ENCODE measurements at places on chromosomes 1 and 21.

DNA sequence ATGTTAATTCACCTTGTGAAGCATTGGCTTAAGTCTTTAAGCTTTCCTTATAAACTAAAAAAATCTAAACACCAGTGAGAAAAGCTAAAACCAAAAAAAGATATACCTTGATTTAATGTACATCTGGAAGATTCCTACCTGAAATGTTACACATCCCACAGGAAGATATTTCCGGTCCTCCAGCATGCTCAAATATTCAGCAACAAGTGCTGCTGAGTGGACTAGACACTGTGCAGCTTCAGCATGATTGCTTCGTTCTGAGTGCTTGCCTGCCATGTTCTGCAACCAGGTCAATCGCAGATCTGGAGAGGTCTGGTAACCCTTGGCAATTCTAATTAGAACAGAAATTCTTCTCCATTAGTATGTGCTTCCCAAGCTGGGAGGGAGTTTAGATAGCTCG, 57.3 kb downstream of the USP1 start:
- DNase-seq, result no peak

DNA sequence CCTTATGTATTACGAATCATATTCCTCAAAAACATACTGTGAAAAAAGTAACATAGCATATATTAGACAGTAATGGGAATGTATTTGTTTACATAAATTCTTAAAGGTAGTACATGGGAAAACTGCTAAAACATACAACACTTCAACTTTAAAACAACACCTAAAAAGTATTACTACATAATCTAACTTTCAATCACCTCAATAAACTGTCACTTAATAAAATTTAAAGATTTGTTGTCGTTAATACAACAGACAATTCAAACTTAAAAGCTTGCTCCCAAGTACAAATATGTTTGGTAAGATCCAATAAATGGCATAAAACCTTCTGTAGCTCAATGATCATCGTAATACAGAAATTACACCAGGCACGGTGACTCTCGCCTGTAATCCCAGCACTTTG, 3.7 kb downstream of the ARID4B start:
- no peak for DNase-seq

GRCh38 chr1:64828829-64829228, 84.0 kb downstream of the RAVER2 start:
- no peak for DNase-seq

GRCh38 chr1:163673759-163674151, 352.0 kb downstream of the NUF2 start:
- DNase-seq, result no peak

GRCh38 chr1:238647877-238648276, 738.5 kb upstream of the CHRM3 start:
- DNase-seq, result no peak
